Stimulated activated CD4-positive, alpha-beta T cell treated with anti-CD3 and anti-CD28 coated beads, Interleukin-4, amount 100 ng/mL, for 1 hour (primary cell): ENCODE measurements at places on chromosomes 3 and 15.

DNA sequence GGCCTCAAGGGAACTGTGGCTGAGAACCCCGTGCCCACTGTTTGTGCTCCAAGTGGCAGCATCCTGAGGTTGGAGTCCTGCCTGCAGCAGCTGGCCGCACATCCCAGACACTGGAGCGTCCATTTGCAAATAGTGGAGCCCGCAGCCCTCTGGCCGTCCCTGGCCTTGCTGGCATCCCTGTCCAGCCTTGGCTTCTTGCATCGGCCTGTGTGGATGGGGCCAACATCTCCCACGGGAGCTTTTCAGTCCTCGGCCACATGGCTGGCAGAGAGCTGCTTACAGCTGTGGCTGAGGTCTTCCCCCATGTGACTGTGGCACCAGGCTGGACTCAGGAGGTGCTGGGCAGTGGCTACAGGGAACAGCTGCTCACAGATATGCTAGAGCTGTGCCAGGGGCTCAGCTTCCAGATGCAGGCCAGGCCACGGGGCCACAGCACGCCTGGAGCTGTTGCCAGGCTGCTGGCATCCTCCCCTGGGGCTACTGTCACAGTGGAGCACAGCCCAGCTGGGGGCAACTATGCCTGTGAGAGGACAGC is 71.2 kb downstream of the FAM43A start:
- DNase-seq: no peak

GRCh38 chr3:143507735-143508580 is 340.3 kb downstream of the SLC9A9 start:
- DNase-seq: no peak

GRCh38 chr3:9064850-9065249 is 101.6 kb upstream of the RAD18 start:
- no peak for DNase-seq

DNA sequence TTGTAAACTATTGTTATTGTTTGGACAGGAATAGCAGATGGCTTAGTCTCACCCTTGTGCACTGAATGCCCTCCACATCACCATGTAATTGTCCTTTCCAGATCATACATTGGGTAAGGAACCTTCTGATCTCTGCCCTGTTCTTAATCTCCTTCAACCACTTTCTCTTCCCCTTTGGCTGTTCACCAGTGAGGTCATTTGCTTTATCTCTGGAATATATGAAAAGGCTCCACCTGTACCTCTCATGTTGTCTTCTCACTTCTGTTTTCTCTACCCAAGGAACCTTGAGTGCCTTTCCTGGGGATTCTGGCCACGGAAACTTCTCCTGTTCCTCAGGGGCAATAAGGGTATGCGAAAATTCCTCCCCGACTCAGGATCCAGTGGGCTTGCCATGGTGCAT is 28.5 kb downstream of the MCTP2 start:
- DNase-seq: no peak

DNA sequence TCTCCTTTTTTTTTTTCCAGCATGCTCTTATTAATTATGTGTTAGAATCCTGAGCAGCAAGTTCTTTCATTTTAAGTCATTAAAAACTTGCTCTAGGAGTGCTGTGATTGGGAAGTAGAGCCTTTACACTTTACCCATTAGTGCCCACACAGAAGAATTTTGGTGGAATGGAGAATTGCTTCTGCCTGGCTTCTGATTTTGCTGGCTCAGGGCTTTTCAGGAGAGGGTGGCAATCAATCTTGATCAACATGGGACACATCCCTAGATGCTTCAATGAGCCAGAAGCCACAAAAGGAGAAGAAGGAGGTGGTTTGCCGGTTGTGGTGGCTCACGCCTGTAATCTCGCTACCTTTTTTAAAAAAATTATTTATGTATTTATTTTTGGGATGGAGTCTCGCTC is 39.4 kb downstream of the RPL22L1 start:
- DNase-seq: no peak

GRCh38 chr3:5568451-5568850 is 380.9 kb downstream of the EDEM1 start:
- DNase-seq: no peak

DNA sequence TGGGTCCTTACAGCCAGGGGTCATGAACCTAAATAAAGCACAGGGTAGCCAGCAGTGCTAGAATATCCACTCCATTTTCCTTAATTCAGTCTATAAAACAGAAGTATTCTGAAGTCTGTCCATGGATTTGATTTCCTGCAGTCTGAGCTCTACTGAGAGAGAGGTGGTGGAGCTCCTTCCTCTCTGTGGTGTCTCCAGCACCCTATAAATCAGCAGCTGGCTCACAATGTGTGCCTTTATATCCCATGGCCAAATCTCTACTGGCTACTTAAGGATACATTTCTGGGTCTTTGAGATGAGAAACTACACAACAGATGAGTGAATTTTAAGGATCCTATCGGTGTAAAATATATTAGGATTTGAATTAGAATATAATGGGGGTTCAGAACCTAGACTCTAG is 339.9 kb upstream of the RBMS3 start:
- no peak for DNase-seq

- DNase-seq: no peak
Observed at GRCh38 chr3:149547954-149548668, 73.6 kb downstream of the TM4SF4 start.

DNA sequence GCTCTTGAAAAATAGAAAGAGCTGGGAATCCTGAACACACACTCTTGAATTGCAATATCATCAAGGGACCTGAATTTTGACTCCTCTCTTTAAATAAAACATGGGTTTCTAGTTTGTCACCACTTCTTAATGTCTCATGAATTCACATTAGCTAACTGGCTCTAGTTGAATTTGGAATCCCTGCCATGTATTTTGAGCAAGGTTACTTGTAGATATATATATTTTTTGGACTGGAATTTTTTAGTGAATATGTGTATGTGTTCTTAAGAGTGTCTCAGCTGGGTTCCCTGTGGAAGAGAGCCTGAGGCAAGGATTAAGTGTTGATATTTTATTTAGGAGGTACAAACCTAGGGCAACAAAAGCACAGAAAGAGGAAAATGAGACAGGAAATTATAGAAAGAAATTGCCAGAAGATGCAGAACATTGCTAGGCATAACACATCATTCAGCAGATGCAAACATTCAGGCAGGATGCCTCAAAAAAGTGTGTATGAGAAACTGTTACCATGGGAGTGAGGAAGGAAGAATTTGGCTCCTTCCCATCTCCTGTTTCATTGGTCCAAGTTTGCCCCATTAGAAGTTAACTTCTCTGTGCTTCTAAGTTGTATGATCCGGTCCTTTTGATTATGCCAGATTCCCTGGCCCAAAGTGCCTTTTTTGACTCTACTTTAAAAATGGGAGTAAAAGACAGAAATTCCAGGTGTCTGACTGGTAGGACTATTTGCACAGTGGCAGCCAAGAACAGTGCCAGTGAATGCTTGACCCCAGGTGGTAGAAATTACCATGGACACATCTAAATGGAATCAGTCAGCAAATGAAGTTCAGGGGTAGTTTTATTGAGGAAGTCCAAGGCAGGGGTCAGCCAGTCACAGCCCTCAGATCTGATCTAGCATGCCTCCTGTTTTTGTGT is 253.7 kb upstream of the TGFBR2 start:
- DNase-seq: no peak

GRCh38 chr15:89395461-89395871 is 60.8 kb upstream of the POLG start:
- no peak for DNase-seq

DNA sequence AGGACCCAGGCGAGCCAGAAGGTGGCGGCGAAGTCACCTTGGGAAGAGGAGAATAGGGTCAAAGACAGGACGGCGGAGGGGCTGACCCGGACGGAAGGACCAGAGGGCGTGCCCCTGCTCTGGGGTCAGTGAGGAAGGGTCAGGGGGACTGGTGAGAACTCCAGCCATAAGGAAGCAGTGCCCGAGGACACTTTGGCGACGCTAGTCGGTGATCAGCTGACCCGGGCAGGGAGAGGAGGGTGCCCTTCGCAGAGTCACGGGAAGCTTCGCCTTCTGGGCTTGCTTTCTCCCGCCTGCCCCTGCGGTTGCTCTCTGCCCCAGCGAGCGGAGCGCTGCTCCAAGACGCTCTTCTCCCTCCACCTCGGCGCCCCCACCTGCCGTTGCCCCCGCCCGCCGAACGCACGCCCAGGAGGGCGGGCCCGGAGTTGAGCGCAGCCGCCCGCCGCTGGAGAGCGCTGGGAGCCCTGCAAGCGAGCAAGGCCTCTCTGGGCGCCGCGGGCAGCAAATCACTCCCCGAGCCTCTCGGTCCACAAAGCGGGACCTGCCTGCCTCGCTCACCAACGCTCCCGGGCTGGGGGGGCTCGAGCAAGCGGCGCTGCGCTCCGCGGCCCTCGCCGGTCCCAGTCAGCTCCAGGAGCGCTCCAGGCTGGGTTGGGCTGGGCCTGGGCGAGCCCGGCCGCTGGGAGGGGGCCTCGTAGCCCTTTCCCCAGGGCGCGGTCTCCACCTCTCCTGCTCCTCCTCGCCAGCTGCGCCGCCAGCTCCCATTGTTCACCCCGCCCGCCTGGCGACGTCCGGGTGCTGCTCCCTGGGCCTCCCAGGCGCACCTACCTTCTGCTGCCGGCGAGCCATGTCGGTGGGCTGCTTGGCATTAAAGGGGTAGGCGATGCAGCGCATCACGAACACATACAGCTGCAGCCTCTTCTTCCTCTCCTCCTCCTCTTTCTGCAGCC is 1.2 kb downstream of the CADPS start:
- DNase-seq: no peak

DNA sequence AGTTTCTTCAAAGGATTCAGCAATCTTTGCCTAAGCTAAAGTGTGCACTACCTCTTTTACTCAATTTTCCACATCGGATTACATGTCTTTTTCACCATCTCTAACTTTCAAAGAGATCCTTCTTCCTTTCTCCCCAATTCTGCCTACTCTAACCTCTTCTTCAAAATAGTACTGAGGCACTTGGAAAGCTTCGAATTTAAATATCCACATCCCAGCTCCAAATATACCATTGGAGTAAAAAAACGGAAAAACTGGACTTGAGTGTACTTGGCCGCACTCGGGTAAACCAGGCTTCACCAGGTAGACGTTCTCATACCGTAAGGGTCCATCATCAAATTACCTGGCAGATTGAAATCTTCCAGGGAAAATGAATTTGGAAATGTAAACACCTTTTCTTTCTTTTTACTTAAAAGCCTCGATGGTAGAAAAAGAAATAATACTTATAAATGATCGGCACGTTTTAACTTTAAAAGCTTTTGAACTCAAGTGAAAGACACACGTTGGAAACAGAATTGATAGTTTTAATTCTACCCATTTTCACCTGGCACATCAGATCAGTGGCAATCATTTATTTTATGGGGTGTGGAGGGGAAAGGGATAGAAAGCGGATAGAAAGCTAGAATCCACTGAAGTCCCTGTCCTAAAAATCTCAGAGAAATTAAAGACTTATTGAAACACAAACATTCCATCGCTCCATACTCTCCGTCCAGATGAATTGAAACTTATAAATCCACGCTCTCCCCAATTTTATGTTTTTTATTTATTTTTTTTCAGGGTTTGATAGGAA is 8.2 kb upstream of the MEIS2 start:
- no peak for DNase-seq

DNA sequence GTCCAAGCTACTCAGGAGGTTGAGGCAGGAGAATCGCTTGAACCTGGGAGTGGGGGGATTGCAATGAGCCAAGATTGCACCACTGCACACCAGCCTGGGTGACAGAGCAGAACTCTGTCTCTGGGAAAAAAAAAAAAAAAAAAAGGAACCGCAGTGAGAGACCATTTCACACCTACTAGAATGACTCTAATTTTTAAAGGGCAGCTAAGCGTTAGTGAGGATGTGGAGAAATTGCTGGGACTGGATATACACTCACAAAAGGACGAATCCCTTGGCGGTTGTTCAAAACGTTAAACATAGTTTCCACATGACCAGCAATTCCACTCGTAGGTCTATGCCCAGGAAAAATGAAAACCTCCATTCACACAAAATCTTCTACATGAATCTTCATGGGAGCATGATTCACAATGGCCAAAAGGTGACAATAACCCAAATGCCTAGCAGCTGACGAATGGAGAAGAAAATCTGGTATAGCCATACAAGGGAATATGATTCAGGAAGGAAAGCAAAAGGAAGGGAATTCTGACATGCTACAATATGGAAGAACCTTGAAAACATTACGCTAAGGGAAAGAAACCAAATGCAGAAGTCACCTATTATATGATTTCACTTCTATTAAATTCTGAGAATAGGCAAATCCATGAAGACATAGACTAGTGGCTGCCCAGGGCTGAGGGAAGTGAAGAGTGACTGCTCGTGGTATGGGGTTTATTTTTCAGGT is 127.0 kb downstream of the CHSY1 start:
- DNase-seq: no peak

GRCh38 chr15:80252121-80252518 is at the start of gene CTXND1:
CTXND1 (minus strand) TSS chr15:80252213; CDS start chr15:80201949, 50,264 bp downstream.
- DNase-seq: no peak

DNA sequence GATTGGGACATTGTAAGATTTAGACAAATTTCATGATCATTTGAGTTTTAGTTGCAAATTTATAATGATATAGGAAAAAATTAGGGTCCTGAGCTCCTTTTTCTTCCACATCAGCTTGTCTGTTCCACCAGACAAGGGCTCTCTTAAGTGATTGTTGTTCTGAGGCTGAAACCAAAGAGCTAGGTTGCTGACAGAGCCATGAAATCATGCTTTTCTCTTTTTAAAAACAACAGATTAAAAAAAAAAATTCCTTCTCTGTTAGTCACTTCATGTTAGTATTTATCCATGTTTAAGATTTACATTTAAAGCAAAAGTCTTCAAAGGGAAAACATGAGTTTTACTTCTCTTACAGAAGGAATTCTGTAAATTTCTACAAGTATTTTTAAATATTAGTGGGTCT is 56.8 kb downstream of the ATP2C1 start:
- no peak for DNase-seq

DNA sequence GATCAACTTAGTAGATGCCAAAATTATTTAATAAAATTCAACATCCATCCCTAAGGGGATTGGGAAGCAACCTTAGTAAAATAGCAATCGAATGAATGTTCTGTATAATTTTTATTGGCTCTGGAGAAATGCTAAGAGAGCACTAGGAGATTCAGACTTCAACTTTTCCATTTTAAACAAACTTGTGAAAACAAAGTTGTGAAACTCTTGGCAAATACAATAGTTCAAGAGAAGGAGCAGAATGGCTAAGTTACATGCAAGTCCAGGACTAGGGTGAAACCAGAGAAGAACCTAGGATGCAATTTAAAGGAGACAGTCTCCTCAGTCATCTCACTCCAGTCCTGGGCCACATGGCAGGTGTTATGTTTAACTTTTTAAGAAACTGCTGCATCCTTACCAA is 16.7 kb upstream of the ZNF280D start:
- no peak for DNase-seq

DNA sequence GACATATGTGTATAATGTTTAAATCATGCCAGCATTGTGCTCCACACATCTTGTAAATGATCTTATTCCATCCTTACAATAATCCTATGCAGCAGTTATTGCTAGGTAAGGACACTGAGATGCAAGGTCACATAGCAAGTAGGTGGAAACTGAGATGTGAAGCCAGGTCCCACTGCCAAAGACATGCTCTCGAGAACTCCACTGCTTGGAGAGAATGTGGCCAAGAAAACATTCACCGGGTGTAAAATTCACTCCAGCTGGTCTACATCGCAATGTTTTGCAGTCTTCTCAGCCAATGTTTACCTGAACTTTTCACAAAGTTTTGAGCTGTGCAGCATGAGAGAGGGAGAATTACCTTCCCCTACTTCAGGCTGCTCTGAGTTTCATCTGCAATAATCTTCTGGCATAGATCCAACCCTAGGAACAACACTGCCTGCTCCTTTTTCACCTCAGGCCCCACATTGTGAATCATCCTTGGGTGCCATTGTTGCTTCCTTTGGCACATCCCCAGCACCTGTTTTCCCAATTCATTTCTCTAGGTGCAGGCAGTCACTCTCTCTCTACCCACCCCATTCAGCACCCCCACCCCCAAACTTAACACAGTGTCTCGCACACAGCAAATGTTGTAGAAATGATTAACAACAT is 53.5 kb upstream of the PRTG start:
- no peak for DNase-seq

GRCh38 chr3:196976941-196977340 is 8.3 kb upstream of the PIGZ start:
- no peak for DNase-seq
